ENCODE measurements at places on chromosomes 1 and 21. TPM values are rescaled to one million over a fixed set of nuclear protein-coding genes. Genes with fewer than 3 reads are reported as not detected.

Gene ZYG11A
- 0.05 TPM for total RNA-seq

Gene RIPK4
- total RNA-seq: 0.33 TPM

GRCh38 chr1:112689196-112689841 is 14.9 kb downstream of the MOV10 start:
- peaks cover 8% of the 10 kb centered on the region for H3K36me3 ChIP-seq
- peaks cover 2% of the 10 kb centered on the region for H3K4me1 ChIP-seq
- no peak for DNase-seq
- no peak overlapping the region for H3K27ac ChIP-seq
- no peak overlapping the region for H3K4me3 ChIP-seq

- H3K27me3 ChIP-seq: no peaks in the 10 kb centered on the region
- H3K4me3 ChIP-seq: no peak overlapping the region
- no peaks in the 10 kb centered on the region for H3K4me1 ChIP-seq
- H3K27ac ChIP-seq: no peak overlapping the region
- no peak for DNase-seq
These were observed 39.3 kb downstream of the CDKN2C start for GRCh38 chr1:51009381-51009780.

GRCh38 chr21:46363698-46364097 is 39.7 kb downstream of the PCNT start:
- peaks cover 11% of the 10 kb centered on the region for H3K4me1 ChIP-seq
- H3K27me3 ChIP-seq: no peaks in the 10 kb centered on the region
- no peak for DNase-seq
- no peak overlapping the region for H3K4me3 ChIP-seq
- H3K36me3 ChIP-seq: peaks cover 30% of the 10 kb centered on the region
- no peak overlapping the region for H3K27ac ChIP-seq

Gene OR2T29
- total RNA-seq: not detected

All from activated naive CD4-positive, alpha-beta T cell treated with anti-CD3 and anti-CD28 coated beads for 36 hours (primary cell).